CD8-positive, alpha-beta memory T cell (primary cell): ENCODE measurements at places on chromosomes 5 and 9.

DNA sequence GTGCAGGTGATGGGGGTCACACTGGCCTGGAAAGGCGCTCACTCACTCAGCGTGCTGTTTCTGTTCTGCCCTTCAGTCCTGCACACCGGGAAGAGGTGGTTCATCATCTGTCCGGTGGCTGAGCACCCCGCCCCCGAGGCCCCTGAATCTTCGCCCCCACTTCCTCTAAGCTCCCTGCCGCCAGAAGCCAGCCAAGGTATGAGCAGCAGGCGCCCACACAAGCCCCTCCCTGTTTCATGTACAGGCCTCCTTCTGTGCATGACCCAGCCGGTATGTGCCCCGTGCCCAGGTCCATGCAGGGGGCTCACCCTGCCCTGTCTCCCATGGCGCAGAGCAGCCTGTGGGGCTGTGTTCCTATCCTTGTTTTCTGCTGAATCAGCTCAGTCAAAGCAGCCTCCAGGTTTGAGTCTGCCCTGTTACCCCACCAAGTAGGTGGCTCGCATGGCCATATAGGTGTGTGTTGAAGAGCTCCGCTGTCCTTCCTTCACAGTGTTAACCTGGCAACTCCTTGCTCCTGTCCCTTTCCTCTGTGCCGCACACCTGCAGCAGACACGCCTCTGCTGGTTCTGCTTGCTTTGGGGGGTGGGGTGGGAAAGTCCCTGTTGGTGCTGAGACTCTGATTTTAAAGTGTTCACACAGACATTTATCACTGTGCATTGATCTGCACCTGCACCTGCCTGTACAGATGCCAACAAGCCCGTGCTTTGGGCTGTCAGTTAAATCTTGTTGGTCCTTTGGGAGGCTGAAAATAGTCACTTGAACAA, 84.8 kb downstream of the WNK2 start:
- no peak for DNase-seq

- no peak for DNase-seq
Measured at GRCh38 chr9:112119225-112120029, 55.7 kb downstream of the SUSD1 start.

DNA sequence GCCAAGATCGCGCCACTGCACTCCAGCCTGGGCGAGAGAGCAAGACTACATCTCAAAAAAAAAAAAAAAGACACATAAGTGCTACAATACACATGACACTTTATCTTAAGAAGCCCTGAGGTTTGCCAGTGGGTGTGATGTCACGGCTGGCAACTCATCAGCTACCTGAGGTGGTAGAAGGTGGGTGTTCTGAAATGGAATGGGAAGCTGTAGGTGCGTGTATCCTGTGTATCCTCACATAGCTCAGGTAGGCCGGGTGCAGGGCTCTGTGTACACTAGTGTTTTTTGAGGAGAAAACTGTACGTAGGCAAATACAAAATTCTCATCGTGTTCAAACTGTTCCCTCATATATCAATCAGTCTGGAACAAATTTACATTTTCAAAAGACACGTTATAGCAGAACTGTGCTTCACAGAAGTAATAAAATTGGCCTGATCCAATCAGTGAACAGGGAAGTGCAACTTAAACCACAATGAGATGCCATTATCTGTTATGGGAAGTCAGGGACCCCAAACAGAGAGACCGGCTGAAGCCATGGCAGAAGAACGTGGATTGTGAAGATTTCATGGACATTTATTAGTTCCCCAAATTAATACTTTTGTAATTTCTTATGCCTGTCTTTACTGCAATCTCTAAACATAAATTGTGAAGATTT, 10.4 kb downstream of the BICD2 start:
- no peak for DNase-seq

DNA sequence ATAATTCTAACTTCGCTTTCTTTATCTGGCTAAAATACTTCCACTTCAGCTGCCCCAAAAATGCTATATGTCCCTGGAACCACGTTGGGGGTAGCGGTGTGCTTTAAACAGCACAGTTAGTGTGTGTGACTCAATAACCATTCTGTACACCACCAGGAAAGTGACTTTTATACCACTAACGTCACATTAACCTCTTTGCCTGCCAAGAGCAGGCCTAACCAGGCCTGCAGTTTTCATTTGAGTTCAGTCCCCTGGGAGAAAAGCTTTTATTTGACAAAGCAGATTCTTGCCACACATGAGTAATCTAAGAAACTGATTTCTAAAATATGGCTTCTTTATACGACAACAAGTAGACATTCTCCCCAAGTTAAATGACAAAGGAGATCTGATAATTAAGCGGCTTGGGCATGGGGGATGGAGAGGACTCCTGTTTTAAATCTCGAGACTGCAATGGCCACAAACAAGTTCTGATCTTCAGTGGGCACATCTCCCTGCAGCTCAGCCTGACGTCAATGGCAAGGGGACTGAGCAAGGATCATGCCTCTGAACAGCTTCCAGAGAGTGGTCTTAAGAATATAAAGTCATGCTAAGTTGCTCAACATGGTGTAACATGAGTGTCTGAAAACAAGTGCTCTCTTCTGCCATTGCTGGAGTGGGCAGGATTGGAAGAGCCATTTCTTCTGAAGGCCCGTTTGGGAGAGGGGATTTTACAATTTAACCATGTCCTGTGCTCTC, 91.8 kb downstream of the GLIS3 start:
- no peak for DNase-seq

DNA sequence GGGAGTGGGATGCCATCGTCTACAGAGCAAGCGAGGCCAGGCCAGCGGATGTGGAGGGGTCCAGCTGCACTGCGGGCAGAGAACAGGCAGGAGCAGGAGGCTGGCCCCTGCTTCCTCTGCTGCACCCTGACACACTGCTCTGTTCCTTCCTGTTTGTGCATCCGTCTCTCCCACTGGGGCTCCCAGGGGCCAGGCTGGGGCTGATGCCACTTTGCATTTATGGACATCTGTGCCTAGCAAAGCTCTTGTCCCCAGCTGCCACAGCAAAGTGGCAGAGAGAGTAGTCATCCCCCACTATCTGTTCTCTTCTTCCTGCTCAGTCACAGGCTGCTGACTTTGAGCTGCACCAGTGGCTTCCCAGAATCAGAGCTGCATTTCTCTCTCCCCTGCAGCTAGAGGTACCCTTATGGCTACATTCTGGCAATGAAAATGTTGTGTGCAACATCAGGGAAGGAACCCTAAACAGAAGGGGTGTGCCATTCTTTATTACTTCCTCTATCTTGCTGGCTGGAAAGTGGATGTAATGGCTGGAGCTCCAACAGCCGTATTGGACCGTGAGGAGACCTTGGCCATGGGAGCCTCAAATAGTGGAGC, 4.2 kb upstream of the NINJ1 start:
- DNase-seq: no peak

GRCh38 chr5:147685993-147686392, 96.5 kb downstream of the JAKMIP2 start:
- DNase-seq: no peak

- no peak for DNase-seq
Measured at GRCh38 chr9:81083854-81084512, 605.4 kb downstream of the TLE1 start.

- DNase-seq: no peak
Measured at GRCh38 chr9:14156046-14156445, 157.9 kb downstream of the NFIB start.

DNA sequence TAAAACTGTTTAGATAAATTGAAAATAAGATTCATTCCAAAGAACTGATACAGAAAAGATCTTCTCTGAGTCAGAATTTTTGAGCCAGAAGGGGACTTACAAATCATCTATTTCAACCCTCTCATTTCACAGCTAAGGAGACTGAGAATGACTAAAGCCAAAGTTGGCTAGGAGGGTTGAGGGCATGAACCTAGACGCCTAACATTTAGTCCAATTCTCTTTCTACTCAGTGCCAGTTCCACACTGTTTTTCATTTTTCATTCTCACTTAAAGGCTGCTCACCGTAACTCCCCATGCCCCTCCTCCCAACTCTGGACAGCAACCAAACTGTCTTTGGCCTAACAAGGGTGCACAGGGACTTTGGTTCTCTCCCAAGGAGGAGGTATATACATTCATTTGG, 364.0 kb downstream of the NDUFS4 start:
- no peak for DNase-seq

- DNase-seq: no peak
Measured at GRCh38 chr5:135157421-135158313, 123.6 kb upstream of the PITX1 start.

DNA sequence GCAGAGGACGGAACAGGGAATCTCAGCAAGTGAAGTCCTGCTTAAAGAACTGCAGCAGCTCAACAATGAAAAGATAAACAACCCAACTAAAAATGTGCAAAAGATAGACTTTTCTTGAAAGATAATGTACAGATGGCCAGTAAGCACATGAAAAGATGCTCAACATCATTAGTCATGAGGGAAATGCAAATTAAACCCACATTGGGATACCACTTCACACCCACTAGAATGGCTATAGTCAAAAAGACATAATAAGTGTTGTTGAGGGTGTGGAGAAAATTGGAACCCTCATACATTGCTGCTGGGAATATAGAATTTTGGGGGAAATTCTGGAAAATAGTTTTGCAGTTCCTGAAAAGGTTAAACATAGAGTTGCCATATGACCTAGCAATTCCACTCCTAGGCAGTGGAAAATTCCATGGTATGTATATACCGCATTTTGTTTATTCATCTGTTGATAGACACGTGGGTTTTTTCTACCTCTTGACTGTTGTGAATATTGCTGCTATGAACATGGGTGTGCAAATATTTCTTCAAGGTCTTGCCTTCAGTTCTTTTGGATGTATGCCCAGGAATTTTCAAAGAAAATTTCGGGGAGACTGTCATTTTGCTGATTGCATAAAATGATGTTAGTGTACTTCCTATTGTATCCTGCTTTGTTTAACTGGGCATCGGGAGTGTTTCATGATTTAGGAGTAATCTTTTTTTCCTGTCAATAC, 7.2 kb downstream of the CNOT8 start:
- no peak for DNase-seq

DNA sequence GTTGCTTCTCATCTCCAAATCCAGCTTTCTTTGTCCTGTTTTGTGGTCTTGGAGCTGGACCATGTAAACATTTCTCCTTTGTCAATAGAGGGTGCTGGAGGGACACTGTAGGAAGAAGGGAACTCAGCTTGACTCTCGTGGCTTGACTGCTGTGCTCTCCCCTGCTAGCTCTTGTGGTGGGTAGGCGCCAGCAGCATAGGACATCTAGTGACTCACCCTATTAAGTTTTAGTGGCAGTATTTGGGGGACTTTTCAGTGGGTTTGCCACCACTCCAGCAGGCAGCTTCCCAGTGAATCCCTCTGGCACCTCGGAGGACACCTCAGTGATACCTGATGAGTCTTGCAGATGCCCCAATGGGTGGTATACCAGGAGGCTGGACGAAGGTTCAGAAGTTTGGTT, 97.8 kb downstream of the TSSK1B start:
- no peak for DNase-seq

- DNase-seq: no peak
Measured at GRCh38 chr5:149079883-149080282, 17.0 kb upstream of the SH3TC2 start.
